ENCODE measurements at places on chromosomes 12 and 14.

DNA sequence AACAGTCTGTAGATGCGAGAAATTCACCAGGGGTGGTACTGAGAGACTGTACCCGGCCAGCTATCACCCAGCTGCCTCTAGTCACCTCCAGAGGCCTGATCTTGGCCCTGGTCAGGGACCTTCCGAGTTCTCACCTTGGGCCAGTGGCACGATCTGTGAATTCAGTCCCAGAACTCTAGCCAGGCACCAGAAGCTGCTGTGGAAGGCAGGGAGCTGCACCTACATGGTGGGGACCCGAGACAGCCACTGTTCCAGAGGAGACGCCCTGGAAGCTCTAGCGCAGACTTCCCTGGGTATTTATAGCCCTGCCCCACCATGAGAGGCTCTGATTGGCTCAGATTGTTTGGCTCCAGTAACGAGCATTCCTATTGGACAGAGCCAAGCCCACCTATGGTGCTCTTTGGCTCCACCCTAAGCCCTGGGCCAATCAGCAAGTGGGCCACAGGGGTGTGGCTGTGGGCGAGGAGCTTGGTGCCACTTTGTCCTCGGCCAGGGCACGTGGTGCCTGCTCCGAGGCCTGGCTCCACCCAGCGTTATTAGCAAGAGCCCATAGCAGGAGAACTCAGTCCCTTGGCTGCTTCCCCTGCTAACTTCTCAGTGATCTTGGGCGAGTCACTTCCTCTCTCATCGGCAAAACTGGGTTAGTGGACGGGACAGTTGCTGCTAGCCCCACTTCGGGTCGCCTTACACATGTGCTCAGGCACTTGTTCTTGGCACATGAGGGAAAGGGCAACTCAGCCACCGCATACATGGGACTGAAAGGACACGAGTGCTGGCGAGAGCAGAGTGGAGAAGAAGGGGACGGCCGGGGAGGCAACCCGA lies 89.0 kb upstream of the BCL11B start:
- no peak for DNase-seq

GRCh38 chr12:58548801-58549200 lies 371.5 kb downstream of the LRIG3 start:
- no peak for DNase-seq

- DNase-seq, result no peak
Measured at GRCh38 chr12:131126662-131127173, 173.0 kb downstream of the ADGRD1 start.

GRCh38 chr14:75673345-75674035 lies 12.4 kb downstream of the TTLL5 start:
- no peak for DNase-seq

GRCh38 chr12:123099560-123100192 lies 51.2 kb downstream of the PITPNM2 start:
- no peak for DNase-seq

DNA sequence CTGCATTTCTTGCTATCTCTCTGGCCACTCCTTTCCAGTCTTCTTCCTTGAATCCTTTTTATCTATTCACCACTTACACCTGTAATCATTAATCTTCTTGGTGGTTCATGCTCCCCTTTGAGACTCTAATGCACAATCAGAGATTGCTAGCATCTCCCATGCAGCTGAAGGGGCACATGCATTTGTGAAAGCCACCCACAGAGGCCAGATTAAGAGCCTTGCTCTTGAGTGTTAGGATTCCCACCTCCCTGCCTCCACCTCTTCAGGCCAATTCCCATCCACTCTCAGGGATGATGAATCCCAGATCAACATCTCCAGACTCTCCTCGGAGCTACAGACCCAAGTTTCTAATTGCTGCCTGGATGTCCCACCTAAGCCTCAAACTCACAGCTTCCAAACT lies 19.4 kb upstream of the KRT18 start:
- DNase-seq, result no peak

DNA sequence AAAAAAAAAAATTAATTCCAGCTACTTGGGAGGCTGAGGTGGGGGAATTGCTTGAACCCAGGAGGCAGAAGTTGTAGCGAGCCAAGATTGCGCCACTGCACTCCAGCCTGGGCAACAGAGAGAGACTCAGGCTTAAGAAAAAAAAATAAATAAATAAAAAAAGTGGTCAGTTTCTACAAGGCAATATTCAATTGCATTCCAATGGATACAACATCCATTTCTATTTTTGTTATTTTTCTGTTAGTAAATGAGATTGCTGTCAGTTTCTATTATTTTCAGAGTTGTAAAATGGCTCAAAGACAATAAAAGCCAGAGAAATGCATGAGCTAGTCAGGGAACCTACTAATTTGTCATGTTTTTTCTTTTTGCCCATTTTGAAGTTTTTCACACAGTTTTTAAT lies 119.2 kb downstream of the PDE3A start:
- DNase-seq, result no peak
